ENCODE measurements at places on chromosomes 2 and 18. TPM values are rescaled to one million over a fixed set of nuclear protein-coding genes. Genes with fewer than 3 reads are reported as not detected.
A peak's percentile ranks its signal among the peaks of the same experiment; 100 is the strongest.

Gene HOXD11
- total RNA-seq: not detected

DNA sequence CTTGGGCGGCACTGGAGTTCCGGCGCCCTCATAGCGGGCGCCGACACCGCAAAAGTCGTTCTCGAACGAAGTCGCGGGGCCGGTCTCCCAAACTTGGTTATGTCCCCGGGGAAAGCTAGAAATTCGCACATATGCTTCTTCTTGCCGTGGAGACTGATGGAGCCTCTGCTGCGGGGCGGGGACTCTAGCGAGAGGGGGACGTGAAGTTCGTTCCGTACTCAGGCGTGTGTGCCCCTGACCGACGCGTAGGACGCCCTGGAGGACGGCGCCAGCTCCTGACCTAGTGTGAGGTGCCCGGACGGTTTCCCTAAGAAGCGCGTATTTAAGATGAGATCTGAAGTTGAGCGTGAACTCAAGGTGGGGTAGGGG is 465 bp downstream of the RBM44 start:
- no peaks in the 10 kb centered on the region for H3K27me3 ChIP-seq
- no peaks in the 10 kb centered on the region for H3K36me3 ChIP-seq
- H3K4me1 ChIP-seq: no peaks in the 10 kb centered on the region
- H3K4me3 ChIP-seq: no peak overlapping the region
- no peak for DNase-seq
- no peak overlapping the region for H3K27ac ChIP-seq

DNA sequence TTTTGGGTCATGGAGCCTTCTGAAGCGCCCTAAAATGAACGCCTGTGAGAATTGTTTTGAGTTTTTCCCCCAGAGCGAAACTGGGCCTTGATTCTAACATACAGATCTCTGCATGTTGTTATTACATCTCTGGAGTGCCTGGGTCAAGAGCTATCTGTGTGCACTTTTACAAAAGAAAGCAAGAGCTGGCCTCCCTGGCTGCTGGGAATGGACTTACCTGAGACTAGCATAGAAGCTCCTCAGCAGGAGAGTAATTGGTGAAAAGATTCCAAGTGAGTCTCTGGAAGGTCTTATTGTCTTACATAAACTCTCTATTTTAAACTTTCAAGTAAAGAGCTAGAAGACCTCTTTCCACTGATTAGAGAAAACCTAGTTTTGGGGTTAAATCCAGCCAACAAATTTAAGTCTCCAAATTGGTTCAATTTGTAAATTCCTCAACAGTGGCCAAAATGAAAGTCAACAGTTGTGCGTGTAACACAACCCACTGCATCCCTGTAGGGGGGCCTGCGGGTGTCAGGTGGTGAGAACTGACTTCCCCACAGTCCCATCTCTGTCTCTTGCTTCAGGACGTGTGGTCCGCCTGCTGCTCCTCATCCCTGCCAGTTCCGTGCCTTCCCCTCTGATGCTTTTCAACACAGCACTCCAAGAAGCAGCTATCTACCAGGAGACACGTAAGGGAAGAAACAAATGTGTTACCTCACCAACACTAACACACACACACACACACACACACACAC is 206.1 kb downstream of the SH3BP4 start:
- H3K27ac ChIP-seq: no peak overlapping the region
- no peak overlapping the region for H3K4me3 ChIP-seq
- no peaks in the 10 kb centered on the region for H3K36me3 ChIP-seq
- no peaks in the 10 kb centered on the region for H3K27me3 ChIP-seq
- no peaks in the 10 kb centered on the region for H3K4me1 ChIP-seq

Gene ZNF407
- 8.0 TPM for total RNA-seq

DNA sequence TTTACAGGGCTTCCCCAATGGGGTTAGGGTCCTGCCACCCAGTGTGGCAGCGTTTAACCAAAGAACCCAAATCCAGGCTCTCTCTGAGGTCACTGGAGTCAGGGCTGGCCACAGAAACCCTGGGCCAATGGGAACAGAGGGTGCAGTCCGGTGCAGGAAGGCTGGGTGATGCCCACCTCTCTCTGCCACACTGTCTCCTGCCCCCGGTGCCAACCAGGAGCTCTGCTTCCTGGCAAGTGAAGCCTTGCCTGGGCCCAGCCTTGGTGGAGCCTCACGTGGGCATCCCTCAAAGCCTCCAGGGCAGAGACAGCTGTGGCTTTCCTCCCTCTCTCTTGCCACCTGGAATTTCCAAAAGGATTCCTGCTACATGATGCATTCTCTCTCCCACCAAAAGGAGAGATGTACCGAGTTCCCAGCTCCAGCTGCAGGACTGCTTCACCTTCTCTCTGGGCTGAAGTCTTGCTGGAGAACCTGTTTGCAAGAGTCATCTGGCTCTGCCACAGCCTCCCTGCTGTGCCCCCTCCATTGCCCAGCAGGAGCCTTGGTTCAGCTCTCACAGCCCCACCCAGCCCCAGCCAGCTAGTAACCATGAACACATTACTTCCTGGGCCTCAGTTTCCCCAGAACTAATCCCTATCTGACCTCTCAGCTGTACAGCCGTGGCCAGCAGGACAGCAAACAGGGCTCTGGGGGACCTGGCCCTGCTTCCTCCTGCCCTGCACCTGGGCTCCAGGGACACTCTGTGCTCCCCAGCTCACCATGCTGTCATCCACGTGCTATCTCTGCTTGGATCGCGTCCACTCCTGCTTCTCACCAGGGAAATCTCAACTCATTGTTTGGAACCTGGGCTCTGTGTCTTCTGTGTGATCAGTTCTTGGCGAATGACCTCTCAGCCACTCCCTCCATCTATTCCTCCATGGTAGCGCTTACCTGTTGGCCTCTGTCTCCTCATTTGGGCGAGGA is 43.4 kb downstream of the KCNF1 start:
- no peak overlapping the region for H3K4me3 ChIP-seq
- no peaks in the 10 kb centered on the region for H3K27me3 ChIP-seq
- no peak overlapping the region for H3K27ac ChIP-seq
- H3K4me1 ChIP-seq: no peaks in the 10 kb centered on the region
- no peaks in the 10 kb centered on the region for H3K36me3 ChIP-seq

Gene NEU2
- total RNA-seq: not detected

DNA sequence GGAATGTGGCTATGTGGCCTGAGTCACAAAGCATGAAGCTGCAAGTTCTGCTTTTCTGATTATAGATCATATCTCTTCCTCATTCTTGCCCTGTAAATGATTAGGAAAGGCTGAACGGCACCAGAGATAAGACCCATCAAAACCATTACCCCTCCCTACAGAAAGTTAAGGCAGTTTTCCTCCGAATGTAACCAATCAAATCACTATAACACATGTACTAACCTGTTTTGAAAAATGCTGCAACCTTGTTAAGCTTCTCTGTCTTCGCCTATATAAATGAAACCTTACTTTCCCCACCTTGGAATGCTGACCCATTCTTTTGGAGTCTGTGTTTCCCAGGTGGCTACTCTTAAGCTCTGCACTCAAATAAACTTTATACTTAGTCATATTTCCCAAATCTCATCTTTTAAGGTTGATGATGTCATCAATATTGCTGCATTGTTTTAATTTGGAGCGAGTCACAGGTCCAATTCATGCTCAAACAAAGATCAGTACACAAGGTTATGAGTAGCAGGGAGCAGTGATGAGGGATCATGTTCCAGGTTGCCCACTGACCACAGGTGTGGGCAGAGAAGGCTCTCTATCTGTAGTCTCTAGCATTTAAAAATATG is 662.3 kb downstream of the IRS1 start:
- no peak for DNase-seq
- H3K36me3 ChIP-seq: no peaks in the 10 kb centered on the region
- H3K27me3 ChIP-seq: no peaks in the 10 kb centered on the region
- H3K4me3 ChIP-seq: no peak overlapping the region
- H3K27ac ChIP-seq: no peak overlapping the region

GRCh38 chr2:143110758-143111428 is 18.3 kb upstream of the ARHGAP15 start:
- H3K27ac ChIP-seq: no peak overlapping the region
- no peaks in the 10 kb centered on the region for H3K27me3 ChIP-seq
- DNase-seq: no peak
- H3K4me1 ChIP-seq: peaks cover 11% of the 10 kb centered on the region
- H3K4me3 ChIP-seq: no peak overlapping the region
- H3K36me3 ChIP-seq: no peaks in the 10 kb centered on the region

- H3K4me3 ChIP-seq: no peak overlapping the region
- no peak overlapping the region for H3K27ac ChIP-seq
- no peaks in the 10 kb centered on the region for H3K36me3 ChIP-seq
- DNase-seq: no peak
- no peaks in the 10 kb centered on the region for H3K27me3 ChIP-seq
- H3K4me1 ChIP-seq: no peaks in the 10 kb centered on the region
These were observed 299.1 kb upstream of the NXPH2 start for GRCh38 chr2:139079311-139079710.

DNA sequence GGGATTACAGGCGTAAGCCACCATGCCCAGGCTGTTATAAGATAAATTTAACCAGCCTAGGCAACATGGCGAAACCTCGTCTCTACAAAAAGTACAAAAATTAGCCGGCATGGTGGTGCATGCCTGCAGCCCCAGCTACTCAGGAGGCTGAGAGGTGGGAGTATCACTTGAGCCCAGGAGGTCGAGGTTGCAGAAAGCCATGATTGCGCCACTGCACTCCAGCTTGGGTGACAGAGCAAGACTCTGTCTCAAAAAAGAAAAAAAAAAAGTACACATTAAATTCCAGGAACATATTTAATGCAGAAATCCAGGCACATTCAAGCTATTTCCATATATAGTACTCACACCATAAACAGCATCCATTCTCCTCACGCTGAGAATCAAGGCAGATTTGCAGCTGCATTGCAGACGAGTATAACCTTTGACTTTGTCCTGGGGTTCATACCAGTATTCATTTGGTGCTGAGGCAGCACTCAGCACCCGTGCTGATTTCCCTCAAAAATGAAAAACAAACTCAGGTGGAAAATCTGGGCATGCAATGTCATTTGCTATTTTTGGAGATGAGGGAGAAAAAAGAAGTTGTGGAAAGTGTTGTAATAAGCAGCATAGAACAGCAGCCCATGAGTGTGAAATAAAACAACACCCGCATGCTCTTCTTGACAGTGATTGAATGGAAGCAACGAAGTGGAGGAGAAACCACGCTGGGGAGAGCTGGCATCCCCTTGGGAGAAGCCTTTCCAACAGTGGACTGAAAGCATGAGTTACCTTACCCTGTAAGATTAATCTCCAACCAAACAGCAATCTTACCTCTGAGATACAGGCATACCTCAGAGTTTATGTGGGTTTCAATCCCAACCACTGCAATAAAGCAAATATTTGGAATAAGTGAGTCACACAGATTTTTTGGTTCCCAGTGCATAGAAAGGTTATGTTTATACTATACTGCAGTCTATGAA is 46.8 kb upstream of the ANXA4 start:
- H3K4me1 ChIP-seq: no peaks in the 10 kb centered on the region
- H3K27me3 ChIP-seq: no peaks in the 10 kb centered on the region
- no peak overlapping the region for H3K27ac ChIP-seq

GRCh38 chr2:26401739-26402541 is at the start of gene DRC1:
Gene DRC1, plus strand, starts transcription at chr2:26401920. Its CDS starts 70 bp downstream, at chr2:26401990.
- H3K27me3 ChIP-seq: no peaks in the 10 kb centered on the region
- no peak within 1 kb of the TSS for H3K27ac ChIP-seq
- DNase-seq: peak; percentile 61
- no peaks in the 10 kb centered on the region for H3K4me1 ChIP-seq
- H3K36me3 ChIP-seq: no peaks in the 10 kb centered on the region

DNA sequence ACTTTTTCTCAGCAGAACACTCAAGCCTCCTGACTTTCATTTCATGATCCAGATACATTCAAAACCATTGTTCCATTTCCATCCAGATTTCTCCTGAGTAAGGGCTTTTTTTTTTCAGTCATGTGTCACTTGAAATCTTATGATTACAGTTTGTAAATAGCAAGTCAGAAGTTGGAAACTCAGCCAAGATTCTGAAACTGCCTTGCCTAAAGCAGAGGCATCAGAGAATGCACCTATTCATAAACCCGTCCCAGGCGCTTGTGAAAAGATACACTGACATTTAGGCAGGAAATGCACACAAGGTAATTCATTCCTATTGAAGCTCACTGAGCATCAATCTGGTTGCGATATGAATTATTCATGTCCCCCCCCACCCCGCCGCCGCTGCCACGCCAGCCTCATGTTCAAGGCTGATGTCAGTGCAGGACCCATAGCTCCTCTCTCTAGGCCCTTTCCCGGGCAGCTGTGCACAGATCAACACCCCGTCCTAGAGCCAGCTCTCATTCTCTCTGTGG is 30.4 kb upstream of the MGAT4A start:
- H3K27ac ChIP-seq: no peak overlapping the region
- no peaks in the 10 kb centered on the region for H3K27me3 ChIP-seq
- DNase-seq: no peak
- H3K4me3 ChIP-seq: no peak overlapping the region
- no peaks in the 10 kb centered on the region for H3K36me3 ChIP-seq

DNA sequence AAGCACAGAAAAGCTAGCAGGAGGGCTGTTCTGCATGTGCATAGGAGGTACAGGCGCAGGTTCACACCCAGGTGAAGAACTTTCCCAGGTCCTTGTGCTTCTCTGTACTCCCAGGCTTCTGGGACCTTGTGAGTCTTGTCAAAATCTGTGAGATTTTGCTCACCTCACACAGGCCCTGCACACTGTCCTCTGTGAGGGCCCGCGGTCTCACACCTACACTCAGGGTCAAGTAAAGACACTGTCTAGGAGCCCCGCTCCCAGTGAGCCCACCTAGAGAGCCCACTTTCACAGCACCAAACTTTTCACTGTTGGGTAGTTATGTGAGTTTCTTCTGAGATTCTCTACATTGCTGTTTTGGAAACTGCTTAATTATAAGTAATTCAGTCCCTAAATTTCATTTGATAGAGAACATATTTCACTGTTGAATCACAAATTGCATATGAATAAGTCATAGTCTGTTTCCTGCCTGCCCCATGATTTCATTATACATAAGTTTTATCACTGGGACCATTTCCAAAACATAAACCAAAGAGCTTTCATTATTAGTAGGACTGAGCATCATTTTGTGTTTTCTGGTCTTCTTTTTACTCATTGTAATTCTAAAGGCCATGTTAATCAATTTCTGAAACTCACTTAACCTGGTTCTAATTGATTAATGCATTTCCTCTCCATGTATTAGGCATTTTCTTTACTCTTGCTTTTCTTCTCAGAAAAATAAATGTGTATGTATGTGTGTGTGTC is 234.2 kb upstream of the SPOPL start:
- no peak for DNase-seq
- H3K4me3 ChIP-seq: no peak overlapping the region
- H3K27ac ChIP-seq: no peak overlapping the region
- H3K4me1 ChIP-seq: no peaks in the 10 kb centered on the region

DNA sequence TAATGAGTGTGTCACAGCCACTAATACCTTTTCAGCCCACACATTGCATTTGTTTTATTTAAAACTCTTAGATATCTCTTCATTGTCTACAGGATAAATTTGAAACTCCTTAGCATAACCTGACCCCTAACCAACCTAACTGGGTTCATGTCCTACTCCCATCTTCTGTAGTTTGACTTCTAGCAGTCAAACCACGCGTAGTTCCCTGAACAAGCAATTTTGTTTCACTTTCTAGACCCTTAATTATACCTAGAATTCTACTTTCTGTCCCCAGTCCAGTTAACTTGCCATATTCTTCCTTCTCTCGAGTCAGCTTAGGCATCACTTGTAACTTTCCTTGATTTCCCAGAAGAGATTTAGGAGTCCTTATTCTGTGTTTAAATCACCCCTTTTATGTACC is 55.1 kb downstream of the RBBP8 start:
- H3K4me1 ChIP-seq: no peaks in the 10 kb centered on the region
- H3K36me3 ChIP-seq: no peaks in the 10 kb centered on the region
- no peak overlapping the region for H3K27ac ChIP-seq
- H3K27me3 ChIP-seq: no peaks in the 10 kb centered on the region

Gene PDE6D
- total RNA-seq: 7.1 TPM
